Activated CD4-positive, CD25-positive, alpha-beta regulatory T cell (primary cell): ENCODE measurements at places on chromosomes 5 and 9.

- DNase-seq = no peak
Observed at GRCh38 chr9:94554439-94555331, at the start of gene PCAT7. TSS of gene PCAT7 (plus strand) at chr9:94555083.

GRCh38 chr9:124555043-124555442 is 47.8 kb upstream of the NR5A1 start:
- DNase-seq = no peak

GRCh38 chr9:36831381-36832161 is 202.5 kb downstream of the PAX5 start:
- DNase-seq = no peak

- DNase-seq = no peak
Observed at GRCh38 chr9:6055666-6056065, 40.2 kb upstream of the RANBP6 start.

DNA sequence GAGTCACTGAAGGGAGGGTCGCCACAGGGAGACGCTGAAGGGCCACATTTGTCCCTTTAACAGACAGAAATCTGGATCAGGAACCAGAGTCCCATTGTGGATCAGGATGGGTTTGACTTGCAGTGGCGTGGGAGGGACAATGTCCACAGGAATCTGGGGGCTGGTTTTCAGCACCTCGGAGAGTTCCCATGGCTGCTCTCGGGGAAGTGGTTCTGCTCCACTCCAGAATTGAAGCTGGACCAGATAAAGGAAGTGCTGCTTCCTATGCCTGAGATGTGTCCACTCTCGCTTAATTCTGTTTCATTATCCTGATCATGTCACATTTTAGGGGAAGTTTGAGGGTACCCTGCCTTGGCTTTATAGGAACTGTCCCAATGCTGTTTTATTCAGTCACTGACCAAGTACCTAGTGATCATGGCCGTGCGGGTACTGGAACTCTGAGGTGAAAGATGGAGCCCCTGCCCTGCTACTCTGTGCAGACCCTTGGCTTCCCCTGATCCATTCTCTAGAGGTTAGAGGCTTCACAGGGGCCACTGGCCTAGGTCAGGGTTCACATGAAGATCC is 28.7 kb downstream of the ENHO start:
- DNase-seq = no peak
